Astrocyte of the spinal cord (primary cell): ENCODE measurements at places on chromosomes 2 and 18.
A peak's percentile ranks its signal among the peaks of the same experiment; 100 is the strongest.

DNA sequence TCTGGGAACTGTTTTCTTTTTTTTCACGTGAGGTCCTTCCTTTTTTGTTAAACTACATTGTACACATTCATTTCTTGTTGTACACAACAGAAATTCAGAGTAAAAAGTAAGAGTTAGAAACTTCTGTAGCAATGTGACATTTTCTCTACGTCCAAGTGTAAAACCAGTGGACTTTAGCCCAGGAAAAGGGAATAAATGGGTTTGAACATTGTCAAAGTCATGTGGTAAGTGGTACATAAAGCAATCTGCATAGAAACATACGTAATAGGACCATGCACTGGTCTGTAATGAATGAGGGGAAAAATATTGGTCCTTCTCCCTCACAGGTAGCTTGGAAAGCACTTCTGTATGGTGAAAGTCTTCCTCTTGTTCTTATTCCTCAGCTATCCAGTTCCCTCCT lies 421.4 kb downstream of the SETBP1 start:
- no peak for DNase-seq

DNA sequence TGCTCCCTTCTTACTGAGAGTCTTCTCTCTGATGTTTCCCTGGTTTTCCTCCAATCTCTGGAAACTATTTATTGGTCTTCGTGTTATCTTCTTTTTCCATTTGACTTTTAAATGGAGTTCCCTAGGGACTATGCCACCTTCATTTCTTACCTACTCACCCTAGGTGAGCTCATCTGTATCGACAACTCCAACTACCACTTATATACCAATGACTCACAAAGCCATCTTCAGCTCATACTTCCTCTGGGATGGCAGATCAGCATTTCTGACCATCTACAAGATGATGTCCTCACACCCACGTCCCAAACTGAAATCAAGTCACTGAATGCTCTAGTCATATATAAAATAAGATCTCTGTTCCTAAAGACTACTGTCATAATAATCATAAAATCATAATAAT lies 40.6 kb downstream of the CFAP210 start:
- DNase-seq = no peak

DNA sequence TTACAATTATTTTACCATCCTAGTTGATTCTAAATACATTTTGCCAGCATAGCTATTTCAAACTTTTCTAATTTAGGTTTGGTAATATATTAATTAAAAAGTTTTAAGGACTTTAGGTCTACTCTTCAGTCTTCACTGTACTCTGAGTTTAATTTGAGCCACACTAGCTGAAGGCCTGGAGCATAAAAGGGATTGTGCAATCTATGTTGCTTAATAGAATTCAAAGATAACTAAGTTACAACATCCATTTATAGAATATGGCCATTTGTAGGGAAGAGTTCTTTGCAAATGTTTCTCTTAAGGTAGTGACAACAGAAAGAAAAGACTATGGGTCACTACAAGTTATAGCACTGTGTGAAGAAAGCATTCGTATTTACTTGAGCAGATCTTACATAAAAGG lies 702.2 kb upstream of the NRXN1 start:
- peak; percentile 17 for DNase-seq

DNA sequence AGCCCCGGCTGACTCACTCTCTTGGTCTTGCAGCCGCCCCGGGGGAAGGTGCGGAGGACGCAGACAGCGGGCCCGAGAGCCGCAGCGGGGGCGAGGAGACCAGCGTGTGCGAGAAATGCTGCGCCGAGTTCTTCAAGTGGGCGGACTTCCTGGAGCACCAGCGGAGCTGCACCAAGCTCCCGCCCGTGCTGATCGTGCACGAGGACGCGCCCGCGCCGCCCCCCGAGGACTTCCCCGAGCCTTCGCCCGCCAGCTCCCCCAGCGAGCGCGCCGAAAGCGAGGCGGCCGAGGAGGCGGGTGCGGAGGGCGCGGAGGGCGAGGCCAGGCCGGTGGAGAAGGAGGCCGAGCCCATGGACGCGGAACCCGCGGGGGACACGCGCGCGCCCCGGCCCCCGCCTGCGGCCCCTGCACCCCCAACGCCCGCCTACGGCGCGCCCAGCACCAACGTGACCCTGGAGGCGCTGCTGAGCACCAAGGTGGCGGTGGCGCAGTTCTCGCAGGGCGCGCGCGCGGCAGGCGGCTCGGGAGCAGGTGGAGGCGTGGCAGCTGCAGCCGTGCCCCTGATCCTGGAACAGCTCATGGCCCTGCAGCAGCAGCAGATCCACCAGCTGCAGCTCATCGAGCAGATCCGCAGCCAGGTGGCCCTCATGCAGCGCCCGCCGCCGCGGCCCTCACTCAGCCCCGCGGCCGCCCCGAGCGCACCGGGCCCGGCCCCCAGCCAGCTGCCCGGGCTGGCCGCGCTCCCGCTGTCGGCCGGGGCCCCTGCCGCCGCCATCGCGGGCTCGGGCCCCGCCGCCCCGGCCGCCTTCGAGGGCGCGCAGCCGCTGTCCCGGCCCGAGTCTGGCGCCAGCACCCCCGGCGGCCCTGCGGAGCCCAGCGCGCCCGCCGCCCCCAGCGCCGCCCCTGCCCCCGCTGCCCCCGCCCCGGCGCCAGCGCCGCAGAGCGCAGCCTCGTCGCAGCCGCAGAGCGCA lies 12.7 kb downstream of the SALL3 start:
- no peak for DNase-seq

GRCh38 chr2:11343650-11344341 lies 640 bp downstream of the ROCK2 start:
- peak; percentile 27 for DNase-seq
